ENCODE measurements at places on chromosomes 3 and 15. TPM values are rescaled to one million over a fixed set of nuclear protein-coding genes. Genes with fewer than 3 reads are reported as not detected.

ZNF35 gene
- 8.6 TPM for total RNA-seq

MYL3 gene
- not detected for total RNA-seq

- peak; percentile 2 for DNase-seq
Observed at GRCh38 chr15:29596266-29596665, 226.0 kb downstream of the TJP1 start.

GRCh38 chr15:95300958-95301357, 1029.5 kb upstream of the NR2F2 start:
- no peak for DNase-seq

- no peak for DNase-seq
Observed at GRCh38 chr3:52406791-52407510, 38.0 kb downstream of the SEMA3G start.

DNA sequence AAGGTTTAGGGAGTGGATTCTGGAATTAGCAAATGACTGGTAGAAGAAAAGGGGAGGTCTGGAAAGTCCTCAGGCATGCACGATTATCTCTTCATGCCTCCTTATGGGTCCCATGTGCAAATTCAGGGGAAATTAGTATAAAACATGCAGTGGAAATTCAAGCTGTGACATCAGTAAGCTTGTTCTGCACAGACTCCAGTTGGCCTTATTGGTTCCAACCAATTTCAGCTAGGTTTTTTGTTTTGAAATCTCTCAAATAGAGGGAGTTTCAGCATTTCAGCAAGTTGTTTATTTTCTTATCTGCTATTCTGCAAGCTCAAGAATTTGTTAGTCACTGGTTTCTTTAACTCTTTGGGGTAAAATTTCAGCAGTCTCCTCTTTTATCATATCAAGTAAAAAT, 774 bp upstream of the TMCO5A start:
- no peak for DNase-seq

DNA sequence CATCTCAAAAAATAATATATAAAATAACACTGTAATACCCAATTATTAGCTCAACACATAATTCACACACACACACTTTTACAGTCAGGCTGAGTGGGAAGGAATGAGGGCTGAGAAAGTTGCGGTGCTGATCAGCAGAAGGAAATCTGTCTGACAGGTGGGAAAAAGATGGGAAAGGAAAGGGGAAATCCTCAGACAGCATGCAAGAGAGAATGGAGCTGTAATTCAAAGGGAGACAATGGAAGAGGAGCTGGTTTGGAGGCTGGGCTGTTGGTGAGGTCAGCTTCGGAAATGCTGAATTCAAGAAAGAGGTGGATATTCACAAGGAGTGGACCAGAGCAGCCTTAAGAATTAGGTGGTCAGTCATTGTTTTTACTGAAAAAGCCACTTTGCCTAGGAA, 121.6 kb upstream of the LMOD3 start:
- no peak for DNase-seq

DNA sequence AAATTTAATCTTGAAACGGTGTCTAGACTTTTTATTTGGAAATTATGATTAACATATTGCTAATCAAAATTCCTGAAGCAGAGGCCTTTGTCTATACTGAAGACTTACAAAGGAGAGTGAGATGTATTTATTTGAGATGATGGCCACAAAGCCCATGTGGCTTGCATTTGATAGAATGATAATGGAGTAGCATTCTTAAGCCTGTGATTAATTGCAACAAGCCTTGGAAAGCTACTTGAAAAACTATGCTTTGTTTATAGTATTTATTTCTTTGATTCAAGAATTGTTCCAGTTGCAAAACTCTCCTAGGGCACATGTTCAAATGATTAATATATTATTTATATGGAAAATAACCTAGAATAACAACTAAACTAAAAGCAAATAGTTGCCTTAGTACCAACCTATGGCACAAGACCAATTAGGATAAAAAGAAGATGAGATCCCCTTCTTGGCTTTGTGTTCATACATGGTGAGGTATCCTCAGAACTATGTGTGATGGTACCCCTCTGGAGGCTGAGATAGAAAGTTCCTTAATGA, 244.1 kb upstream of the TBL1XR1 start:
- no peak for DNase-seq

GRCh38 chr15:97947465-97948260, 12.8 kb upstream of the ARRDC4 start:
- no peak for DNase-seq

GRCh38 chr15:55108858-55109518, 87.8 kb downstream of the RSL24D1 start:
- peak; percentile 58 for DNase-seq

GRCh38 chr15:96736384-96736783, 405.9 kb downstream of the NR2F2 start:
- DNase-seq = no peak

Measured in OCI-LY7 (cell line).